ENCODE measurements at places on chromosomes 16 and 17.
A peak's percentile ranks its signal among the peaks of the same experiment; 100 is the strongest.

DNA sequence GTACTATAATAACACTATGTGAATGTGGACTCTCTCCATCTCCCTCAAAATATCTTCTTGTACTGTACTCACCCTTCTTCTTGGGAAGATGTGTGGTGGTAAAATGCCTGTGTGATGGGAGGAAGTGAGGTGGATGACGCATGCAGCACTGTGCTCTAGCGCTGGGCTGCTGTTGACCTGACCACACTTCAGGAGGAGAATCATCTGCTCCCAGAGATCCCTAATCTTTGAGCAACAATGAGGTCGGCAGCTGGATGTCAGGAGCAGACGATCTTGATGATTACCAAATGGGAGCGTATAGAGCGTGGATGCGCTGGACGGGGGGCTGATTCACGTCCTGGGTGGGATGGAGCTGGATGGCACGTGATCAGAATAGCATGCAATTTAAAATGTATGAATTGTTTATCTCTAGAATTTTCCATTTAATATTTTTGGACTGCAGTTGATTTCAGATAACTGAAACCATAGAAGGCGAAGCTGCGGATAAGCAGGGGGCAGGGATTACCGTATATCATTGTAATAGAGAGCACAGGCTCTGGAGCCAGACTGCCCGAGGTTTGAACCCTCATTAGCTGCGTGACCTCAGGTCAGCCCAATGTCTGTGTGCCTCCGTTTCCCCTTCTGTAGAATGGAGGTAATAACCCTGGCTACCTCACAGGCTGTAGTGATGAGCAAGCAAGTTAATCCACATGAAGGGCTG, 23.7 kb upstream of the CYLD start:
- DNase-seq: no peak

DNA sequence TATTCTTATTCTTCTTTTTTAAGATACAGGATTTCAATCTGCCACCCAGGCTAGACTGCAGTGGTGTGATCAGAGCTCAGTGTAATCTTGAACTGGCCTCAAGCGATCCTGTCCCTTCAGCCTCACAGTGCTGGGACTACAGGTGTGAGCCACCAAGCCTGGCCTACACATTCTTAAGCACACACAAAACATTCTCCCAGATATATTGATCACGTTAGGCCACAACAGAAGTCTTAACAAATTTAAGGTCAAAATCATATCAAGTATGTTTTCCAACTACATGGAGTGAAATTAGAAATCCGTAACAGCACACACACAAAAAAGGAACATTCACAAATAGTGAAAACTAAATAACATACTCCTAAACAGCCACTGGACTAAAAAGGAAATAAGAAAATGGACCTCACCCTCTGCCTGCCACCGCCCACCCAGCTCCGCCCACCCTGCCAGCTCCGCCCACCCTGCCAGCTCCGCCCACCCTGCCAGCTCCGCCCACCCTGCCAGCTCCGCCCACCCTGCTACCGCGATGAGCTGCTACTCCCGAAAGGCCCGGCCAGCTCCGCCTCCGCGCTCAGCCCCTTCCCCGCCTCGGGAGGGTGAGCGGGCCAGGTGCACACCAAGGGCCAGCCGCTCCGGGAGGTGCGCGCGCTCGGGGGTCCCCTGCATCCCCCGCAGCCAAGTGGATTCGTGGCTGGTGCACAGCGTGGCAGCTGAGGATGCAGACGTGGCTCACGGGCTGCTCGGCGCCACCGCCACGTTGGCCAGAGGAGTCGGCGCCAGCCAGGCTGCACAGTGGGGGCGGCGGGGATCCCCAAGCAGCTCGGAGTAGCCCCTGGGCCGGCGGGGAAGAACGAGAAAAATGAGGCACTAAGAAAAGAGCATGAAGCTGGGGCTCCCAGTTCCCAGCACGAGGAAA, 41.2 kb downstream of the C16orf87 start:
- DNase-seq: peak; percentile 82

DNA sequence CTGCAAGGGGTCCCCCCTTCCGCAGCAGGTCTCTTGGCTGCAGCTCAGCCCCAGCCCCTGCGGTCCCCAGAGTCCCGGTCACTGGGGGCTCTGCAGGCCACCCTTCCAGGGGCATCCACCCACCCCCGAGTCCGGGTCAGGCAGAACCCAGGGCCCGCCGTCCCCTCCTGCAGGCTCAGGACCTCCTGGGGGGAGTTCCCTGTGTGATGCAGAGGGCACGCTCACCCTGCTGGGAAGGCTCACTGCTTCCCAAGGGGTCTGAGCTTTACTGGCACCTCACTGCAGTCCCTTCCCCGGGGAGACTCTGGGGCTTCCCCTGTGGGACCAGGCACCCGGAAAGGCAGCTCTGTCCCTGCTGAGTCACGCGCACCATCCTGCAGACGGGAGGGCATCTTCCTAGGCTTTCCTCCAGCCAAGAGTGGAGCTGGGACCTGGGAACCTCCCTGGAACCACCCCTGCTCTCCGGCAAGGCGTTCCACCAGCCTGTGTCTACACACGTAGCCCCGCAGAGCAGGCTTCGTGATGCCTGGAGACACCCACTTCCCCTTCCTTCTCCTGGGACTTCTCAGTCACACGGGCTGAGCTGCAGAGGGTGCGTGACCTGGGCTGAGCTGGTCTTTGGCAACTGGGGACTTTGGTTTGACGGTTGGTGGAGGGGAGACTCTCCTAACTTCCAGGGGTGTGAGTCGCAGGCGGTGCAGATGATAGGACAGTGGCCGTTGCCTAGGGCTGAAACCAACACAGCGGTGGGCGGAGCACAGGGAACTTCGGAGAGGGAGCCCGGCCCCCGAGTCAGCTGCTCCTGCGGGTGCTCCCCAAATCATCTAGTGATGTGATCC, 23.4 kb downstream of the SLC25A10 start:
- DNase-seq: no peak

DNA sequence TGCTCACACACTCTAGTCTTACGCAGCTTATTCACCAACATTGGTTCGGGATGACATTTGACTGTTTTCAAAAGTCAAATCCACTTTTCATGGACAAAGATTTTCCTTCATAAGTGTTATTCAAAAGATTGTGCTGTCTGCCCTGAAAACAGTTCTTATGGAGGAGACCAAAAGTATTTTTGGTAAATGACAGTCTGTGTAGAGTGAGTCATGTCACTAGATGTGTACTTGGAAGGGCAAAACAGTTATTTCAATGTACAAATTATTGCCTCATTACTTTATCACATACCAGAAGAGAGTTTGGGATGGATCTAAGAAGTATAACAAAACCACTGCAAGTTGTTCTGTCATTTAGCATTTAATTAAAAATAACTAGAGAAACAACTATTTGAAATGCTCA, 265.6 kb downstream of the CDH13 start:
- DNase-seq: no peak

- no peak for DNase-seq
Measured at GRCh38 chr16:73616770-73617169, 568.8 kb upstream of the ZFHX3 start.

GRCh38 chr16:85680352-85680944, 8.3 kb downstream of the GINS2 start:
- no peak for DNase-seq

GRCh38 chr17:39231591-39232551, 6.1 kb upstream of the STAC2 start:
- DNase-seq: peak; percentile 71

GRCh38 chr16:13155780-13156179, 254.4 kb downstream of the SHISA9 start:
- DNase-seq: no peak

- DNase-seq: no peak
Measured at GRCh38 chr16:65285128-65286048, 163.5 kb upstream of the CDH11 start.

DNA sequence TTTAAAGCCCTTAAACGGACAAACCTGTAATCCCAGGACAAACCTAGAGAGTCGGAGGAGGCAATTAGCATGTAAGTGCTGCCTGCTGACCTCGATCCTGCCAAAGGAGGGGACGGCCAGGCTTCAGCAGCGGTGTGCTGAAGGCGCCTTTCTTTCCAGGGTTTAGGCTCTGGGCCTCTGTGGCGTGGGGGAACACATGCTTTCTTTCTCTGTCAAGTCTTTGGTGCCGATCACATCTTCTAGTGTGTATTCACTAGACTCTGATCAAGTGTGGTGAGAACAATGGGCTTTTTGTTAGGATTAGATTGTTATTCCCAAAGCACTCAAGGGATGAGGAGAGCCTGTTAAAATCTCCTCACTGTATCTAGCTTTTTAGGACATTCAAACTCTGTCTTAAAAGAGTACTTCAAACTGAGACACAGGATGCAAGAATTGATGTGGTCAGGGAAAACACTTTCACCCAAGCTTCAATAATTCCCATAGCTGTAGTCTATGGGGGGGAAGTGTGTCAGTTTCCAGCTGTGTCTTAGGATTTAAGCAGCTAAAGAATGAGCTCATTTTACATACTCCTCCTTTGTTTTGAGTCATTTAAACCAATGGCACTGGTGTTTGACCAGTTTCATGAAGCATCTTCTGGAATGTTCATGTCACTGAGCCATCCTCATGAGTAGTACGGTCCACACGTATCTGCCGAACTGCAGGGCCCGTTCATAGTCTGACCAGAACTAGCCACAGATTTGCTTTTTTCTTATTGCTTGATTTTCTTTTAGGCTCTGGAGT, 51.2 kb downstream of the RPA1 start:
- DNase-seq: no peak

DNA sequence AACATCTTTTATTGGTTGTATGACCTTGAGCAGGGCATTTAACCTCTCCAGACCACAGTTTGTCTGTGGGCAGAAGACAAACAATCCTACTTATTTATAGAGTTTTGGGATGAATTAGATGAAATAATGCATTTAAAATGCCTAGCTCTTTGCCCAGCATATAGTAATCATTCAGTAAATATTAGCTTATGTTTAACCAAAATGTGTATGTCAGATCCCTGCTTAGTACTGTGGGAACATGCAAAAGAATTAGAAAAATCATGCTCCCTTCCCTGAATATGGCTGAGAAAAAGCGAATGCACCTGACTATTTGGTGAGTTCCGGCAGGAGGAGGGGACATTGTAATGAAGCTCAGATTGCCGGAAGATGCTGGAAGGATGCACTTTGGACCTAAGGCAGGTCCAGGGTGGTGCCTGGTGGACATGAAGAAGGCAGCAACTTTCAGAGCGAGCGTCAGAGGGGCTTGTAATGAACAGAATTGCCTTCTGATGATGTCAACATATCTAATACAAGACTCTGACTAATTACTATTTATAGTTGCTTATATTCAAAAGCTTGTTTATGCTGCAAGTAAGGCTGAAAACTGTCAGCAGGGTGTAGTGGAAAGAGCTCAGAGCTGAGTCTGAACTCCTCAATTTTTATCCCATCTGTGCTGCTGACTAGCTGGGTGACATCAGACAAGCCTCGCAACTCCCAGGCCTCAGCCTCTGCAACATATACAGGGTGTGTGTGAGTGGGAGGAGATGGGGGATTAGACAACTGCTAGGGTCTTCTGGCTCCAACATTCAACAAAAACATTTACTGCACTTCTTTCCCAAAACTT, 221.2 kb downstream of the PRKCA start:
- DNase-seq: no peak

GRCh38 chr16:18852647-18853046, 51.3 kb upstream of the ARL6IP1 start:
- no peak for DNase-seq

GRCh38 chr17:57225127-57225526, 31.2 kb upstream of the MSI2 start:
- DNase-seq: no peak

DNA sequence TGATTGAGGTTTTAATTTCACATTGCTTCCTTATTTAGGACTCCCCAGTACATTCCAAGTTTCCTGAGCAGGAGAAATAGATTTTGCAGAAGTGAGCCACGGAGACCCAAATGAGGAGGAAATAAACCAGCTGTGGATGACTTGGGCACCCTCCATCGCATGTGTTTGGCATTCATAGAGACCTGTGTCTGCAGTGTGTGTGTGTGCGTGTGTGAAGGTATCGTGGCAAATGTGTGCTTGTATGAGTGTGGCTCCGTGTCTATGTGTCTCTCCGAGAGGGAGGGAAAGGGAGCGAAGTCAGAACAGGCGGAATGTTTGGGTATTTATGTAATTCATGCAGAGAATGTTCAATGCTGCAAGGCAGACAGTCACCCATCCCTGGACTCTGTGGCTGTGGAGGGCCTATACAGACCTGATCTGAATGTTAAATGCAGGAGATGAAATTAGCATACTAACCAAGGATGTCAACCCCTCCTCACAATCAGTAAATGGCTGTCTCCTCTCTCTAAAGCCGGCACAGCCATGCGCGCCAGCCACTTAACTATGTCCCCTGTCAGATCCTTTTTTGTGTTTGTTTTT, 186.0 kb upstream of the ZFHX3 start:
- DNase-seq: no peak

- DNase-seq: no peak
Measured at GRCh38 chr17:9209781-9210370, 188.6 kb downstream of the NTN1 start.

GRCh38 chr17:35804658-35805192, 4.6 kb upstream of the TAF15 start:
- peak; percentile 61 for DNase-seq

GRCh38 chr16:1044460-1045309, 27.9 kb upstream of the SSTR5 start:
- DNase-seq: no peak

DNA sequence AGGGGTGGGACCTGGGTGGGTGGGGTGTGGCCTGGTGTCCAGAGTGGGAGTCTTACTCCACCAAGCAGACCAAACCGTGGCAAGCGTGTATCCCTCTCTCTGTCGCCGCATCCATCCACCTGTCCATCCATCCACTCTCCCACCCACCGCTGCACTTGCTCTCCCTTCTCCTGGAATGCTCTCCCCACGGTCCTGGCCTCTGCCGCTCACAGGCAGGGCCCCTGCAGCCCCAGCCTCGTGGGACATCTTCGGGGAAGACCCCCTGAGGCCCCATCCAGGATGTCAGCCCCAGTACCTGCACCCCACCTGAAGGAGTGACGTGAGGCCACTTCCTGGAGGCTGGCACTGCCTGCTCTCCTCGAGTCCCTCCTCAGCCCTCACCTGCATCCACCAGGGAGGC, 189.5 kb upstream of the GSE1 start:
- no peak for DNase-seq

DNA sequence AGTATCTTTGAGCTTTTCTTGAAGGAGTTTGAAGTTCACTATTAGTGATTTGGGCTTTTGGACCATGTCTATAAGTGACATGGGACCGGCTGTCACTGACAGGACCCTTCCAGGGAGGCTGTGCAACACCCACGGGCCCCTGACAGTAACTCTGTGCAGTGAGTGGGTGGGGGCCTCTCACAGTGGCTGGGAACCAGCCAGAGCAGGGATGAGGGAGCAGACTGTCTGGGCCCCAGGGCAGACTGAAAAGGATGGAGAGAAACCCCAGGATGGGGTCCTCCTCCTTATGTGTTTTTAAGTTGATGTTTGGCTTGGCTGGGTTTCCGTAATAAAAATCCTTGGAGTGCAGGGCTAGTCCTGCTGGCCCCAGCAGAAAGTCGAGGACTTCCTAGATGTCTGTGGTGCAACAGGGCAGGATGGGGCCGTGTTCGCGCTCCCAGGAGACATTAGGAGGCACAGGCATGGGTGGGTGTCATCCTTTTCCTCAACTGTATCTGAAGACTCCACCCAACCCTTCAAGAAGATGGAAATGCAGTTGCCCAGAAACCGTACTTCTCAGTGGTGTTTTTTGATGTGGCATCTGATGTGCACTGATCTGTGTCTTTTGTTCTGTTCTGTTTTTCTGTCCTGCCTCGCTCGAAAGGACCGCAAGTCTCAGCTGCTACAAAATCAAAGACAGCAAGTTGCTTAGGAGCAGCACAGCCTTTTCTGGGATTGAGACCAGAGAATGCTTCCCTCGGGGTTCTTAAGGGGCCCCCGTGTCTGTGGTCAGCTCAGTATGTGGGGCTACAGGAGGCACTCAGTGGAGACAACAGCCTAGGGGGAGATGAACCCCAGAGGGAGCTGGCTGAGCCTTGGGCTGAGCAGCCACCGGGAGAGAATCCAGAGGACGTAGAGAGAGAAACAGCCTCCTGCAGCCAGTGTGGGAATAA, 24.2 kb downstream of the PLD6 start:
- DNase-seq: peak; percentile 63

Measured in CD4-positive, alpha-beta memory T cell (primary cell).